ENCODE measurements at places on chromosomes 16 and 17.

GRCh38 chr16:10228779-10229178, 46.6 kb upstream of the GRIN2A start:
- DNase-seq: no peak

- DNase-seq: no peak
Measured at GRCh38 chr16:69417520-69418199, 6.8 kb upstream of the CYB5B start.

- DNase-seq: no peak
Measured at GRCh38 chr17:74199306-74200092, 4.0 kb upstream of the RPL38 start.

DNA sequence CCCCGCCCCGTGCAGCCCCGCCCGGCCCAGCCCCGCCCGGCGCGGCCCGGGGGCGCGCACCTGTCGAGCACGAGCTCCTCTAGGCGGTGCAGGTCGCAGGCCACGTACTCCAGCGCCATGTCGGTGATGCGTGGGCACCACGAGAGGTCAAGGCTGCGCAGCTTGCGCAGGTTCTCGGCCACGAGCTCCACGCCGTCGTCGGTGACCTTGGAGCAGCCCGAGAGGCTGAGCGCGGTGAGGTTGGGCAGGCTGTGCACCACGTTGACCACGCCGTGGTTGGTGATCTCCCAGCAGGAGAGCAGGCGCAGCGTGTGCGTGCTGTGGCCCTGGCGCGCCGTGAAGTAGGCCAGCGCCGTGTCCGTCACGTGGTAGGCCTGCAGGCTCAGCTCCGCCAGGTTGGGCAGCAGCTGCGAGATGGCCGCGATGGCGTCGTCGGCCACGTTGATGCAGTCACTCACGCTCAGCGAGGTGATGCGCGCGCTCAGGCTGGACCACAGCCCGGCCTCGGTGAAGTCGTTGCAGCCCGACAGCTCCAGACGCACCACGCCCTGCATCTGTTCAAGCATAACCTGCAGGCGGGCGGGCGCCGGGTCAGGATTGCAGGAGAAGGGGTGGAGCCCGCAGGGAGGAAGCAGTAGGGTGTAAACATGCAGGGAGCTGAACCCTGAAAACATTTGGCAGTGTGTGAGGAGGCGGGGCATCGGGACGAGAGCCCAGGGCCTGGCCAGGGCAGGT, 5.3 kb upstream of the WDR24 start:
- DNase-seq: no peak

GRCh38 chr16:57884655-57885133, 82.4 kb upstream of the KIFC3 start:
- DNase-seq: no peak

- DNase-seq: no peak
Measured at GRCh38 chr17:49748223-49748622, 15.7 kb downstream of the FAM117A start.

DNA sequence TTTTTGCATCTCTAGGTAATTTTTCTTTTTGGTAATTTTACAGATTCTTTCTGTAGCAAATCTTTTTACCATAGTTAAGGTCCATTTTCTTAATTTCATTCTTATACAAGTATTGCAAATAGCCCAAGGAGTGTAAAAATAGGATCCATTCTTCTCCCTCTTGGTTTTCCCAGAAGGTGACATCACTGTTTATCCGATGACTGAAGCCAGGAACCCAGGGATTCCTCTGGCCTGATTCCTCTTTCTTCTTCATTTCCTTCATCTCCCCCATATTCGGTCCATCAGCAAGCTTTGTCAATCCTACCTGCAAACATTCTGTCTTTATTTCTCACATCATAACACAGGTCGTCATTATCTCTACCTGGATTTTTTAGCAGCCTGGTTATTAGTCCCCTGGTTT, 5.3 kb downstream of the RBBP6 start:
- DNase-seq: no peak

Data from vagina (tissue), 2 donors.